ENCODE measurements at places on chromosomes 1 and 21.
A peak's percentile ranks its signal among the peaks of the same experiment; 100 is the strongest.

DNA sequence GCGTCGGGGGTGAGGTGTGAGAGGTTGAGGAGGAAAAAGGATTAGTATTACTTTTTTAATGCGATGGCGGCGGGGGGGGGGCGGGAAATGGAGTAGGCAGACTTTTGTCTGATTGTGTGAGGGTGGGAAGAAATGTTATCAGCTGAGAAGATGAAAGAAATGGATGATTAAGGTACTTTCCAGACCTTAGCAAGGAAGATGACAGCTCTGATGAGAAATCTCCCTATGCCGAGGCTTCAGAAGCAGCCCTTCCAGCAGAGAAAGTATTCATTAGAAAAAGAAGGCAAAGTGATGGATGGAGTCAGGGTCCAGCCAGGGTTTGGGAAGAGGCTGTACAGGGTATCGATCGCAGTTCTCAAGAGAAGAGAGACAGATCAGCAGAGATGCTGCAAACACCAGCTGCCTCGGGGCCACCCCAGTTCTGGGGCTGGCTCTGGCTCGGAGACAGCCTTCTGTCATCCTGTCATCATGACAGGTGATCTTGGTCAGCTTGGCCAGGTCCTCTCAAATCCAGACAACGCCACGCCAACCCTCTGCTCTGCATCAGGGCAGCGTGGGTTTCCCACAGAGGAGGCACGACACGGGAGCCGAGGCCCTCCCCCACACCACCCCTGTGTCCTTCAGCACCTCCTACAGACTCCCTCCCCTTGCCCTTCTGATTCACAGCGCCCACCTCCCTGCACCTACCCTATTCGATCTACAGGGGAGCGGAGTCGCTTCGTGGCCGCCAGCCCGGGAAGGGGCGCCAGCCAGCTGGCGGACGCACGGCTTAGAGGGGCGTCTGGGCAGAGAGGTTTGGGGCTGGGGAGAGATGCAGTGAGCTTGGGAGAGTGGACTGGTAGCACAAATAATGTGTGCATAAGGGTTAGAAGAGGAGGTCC lies 674 bp upstream of the ATXN7L2 start:
- DNase-seq, result peak; percentile 60

DNA sequence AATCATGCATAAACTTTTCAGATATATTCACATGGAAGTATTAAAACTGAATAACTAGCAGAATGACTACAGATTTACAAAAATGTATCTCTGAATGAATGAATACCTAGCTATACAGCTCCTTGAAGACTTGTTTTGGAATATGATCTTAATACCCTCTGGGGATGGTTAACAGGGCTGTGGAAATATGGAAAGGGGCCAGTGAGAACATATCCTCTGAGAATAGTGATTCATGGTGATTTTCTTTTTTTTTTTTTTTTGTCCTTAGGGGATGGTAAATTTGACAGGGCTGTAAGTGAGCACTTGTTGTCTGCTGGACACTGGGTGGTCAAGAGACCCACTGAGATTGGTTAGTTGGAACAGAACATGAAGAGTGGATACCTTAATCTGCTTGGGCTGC lies 80.7 kb upstream of the HP1BP3 start:
- DNase-seq, result no peak

GRCh38 chr1:8197493-8198282 lies 120.2 kb upstream of the SLC45A1 start:
- DNase-seq, result no peak

GRCh38 chr1:112808861-112809684 lies 93.9 kb upstream of the PPM1J start:
- DNase-seq, result peak; percentile 59

GRCh38 chr1:76632136-76632535 lies 235.1 kb upstream of the ST6GALNAC5 start:
- no peak for DNase-seq

DNA sequence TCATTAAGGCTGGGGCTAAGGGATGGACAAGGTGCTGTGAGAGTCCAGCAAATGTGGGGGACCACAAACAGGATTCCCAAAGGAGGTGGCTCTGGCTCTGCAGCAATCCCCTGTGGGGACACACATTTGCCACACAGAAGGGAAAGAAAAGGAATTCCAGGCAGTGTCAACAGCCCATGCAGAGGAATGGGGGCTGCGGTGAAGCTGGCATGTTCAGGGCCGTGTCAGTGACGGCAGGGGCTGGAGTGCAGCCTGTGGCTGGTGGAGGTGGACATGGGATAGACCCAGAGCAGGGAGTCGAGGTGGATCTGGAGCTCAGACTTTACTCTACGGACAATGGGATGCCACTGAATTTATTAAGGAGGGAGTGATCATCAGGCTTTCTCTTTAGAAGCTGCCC lies 183.2 kb downstream of the TRABD2B start:
- DNase-seq, result no peak

GRCh38 chr21:42299324-42300044 lies 15.7 kb downstream of the TFF3 start:
- DNase-seq, result no peak

DNA sequence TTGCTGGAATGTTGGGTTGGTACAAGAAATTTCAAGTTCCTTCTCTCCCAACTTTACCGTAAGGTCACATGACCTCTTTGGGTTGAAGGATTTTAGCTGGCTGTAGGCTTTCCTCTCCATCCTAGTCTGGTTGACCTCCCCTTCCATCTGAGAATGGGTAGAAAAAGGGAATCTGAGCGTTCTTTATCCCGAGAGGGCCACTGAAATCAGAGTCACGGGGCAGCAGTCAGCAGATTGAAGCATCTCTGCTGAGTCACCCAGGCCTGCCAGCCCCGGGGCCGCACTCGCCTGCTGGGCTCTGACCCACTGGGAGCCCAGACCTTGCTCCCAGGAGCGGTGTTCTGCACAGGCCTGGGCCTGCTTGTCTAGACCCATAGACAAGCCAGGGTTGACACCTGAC lies 31.0 kb downstream of the TMCC2 start:
- DNase-seq, result no peak

- DNase-seq, result no peak
Observed at GRCh38 chr1:43699281-43699680, 8.1 kb upstream of the ST3GAL3 start.

- no peak for DNase-seq
Observed at GRCh38 chr1:109181085-109181806, 32.5 kb upstream of the SARS1 start.

- DNase-seq, result peak; percentile 27
Observed at GRCh38 chr21:25881524-25882376, 147.0 kb downstream of the GABPA start.

DNA sequence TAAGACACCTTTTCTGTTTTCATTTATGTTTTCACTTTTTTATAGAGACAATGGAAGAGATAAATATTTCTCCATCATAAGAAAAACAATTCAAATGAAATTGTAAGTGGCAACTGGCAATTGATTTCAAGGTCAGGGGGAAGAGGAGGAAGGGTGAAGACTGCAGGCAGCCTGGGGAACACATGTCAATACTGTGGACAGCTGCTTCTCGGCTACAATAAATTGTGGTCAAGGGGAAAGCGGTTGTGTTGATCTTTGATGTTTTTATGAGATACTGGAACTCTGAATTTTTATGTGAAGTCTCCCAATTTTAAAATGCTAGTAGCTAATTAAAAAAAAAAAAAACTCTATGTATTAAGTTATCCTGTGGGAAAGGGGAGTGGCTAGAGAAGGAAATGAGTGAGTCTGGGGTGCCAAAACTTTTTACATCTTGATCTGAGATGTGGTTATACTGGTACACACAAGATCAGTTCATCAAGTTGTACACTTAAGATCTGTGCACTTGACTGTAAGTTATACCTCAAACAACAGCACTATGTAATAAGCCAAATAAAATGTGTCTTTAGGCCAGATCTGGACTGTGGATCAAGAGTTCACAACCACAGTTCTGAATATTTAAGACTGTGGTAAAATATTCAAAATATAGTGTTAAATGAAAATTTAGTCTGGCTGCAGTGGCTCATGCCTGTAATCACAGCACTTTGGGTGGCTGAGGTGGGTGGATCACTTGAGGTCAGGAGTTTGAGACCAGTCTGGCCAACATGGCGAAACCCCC lies 18.0 kb downstream of the SSX2IP start:
- no peak for DNase-seq

- DNase-seq, result no peak
Observed at GRCh38 chr1:205678286-205679111, 1.8 kb downstream of the SLC45A3 start.

- DNase-seq, result no peak
Observed at GRCh38 chr1:171507435-171507834, 22.1 kb downstream of the PRRC2C start.

DNA sequence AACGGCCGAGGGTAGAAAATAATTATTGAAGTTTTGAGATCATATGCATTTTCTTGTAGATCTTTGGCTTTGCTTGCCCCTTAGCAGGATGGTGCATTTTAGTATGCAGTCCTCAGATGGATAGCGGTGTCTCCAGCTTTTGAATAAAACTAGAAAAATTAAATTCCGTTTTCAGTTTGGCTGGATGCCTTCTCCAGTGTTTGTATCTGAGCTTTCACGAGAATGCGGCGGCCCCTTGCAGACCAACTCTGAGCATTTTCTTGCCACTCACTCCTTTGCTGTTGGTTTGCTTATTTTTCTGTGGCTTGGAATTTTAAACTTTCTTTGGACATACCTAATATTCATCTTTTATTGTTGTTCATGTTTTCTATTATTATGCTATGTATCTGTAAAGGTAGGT lies 192.6 kb downstream of the NFIA start:
- no peak for DNase-seq

GRCh38 chr1:205273551-205273982 lies 45.8 kb downstream of the TMCC2 start:
- DNase-seq, result peak; percentile 74

DNA sequence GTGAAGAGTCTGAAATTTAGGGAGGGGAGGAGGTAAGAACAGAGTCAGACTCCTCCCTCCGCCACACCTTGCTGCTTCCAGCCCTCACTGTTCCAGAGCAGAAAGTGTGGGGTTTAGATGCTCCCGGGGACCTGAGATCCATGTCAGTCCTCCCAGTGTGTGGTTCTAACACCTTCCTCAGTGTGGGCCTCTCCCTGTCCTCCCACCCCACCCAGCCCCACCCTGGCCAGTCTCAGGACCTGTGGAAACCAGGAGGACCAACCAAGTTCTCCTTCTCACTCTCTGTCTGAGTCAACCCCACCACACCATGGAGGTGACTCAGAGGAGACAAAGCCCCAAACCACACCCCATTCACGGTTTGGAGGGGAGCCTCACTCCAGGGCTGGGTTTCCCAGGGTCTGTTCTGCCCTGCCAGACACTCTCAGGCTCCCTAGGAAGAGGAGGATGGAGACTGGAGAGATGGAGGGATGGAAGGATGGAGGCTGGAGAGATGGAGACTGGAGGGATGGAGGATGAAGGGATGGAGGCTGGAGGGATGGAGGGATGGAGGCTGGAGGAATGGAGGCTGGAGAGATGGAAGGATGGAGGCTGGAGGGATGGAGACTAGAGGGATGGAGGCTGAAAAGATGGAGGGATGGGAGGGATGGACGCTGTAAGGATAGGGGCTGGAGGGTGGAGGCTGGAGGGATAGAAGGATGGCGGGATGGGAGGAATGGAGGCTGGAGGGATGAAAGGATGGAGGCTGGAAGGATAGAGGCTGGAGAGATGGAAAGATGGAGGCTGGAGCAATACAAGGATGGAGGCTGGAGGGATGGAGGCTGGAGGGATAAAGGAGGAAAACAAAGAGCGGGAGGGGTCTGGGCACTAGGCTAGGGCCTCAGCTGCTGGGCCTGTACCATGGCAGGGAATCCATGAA lies 100.9 kb upstream of the RUNX3 start:
- no peak for DNase-seq

DNA sequence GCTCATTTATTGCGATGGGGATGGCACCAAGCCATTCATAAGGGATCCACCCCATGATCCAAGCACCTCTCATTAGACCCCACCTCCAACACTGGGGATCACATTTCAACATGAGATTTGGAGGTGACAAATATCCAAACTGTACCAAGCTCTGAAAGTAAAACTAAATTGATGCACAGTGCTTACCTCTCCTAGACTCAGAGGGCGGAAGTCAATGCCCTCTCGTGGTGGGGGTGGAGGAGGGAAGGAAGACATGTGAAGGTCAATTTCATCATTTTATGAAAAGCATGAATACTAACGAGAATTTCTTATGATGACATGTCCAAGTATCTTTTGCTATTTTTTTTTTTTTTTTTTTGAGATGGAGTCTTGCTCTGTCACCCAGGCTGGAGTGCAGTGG lies 120.0 kb downstream of the PGBD5 start:
- DNase-seq, result no peak

GRCh38 chr1:3236361-3236760 lies 167.4 kb downstream of the PRDM16 start:
- DNase-seq, result no peak

DNA sequence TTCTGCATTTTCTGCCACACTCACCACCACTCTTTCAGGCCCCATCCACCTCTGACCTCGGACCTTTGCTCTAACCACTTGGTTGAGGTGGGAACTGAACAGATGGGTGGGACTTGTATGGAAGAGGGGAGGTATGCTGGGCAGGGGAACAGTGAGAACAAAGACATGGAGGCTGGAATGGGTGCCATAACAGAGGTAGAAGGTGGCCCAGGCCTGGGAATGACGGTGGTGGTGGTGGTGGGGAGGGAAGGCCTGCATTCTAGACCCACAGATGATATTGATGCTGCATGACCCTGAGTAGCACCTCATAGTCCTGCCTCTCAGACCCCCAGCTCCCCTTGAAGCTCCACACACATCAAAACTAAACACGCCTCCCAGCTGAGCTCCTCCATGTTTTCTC lies 5.2 kb upstream of the CSF3R start:
- DNase-seq, result no peak

- no peak for DNase-seq
Observed at GRCh38 chr21:37281993-37282392, 14.9 kb upstream of the VPS26C start.

Data from mesothelial cell of epicardium (in vitro differentiated cells).